ENCODE measurements at places on chromosomes 1 and 21.

GRCh38 chr1:38134294-38134755 is 87.7 kb upstream of the POU3F1 start:
- no peak for DNase-seq

DNA sequence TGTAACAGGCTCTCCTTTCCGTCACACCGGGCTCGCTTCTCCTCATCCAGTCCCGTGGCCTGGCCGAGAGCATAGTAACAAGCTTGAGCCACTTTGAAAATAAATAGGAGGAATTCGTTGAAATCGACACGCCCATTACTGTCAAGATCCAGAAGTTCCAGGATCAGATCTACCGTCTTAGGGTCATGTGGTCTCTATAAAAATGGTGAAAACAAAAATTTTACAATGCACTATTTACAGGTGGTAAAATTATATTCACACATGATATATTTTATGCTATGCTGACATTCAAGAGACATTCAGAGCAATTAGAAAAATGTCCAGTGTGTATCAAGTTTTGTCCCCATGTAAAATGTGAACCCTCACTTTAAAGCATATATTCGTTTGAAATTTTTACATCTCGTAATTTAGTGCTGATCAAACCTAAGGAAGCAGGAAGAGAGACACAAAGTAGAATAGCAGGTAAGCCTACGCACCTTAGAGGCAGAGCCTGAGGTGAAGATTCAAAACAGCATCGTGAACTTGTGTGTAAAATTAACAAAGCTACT is 2.3 kb downstream of the TCHH start:
- DNase-seq: no peak

GRCh38 chr1:40595623-40596022 is 64.2 kb downstream of the ZNF684 start:
- no peak for DNase-seq

GRCh38 chr1:3945222-3945621 is 45.1 kb upstream of the C1orf174 start:
- DNase-seq: no peak

DNA sequence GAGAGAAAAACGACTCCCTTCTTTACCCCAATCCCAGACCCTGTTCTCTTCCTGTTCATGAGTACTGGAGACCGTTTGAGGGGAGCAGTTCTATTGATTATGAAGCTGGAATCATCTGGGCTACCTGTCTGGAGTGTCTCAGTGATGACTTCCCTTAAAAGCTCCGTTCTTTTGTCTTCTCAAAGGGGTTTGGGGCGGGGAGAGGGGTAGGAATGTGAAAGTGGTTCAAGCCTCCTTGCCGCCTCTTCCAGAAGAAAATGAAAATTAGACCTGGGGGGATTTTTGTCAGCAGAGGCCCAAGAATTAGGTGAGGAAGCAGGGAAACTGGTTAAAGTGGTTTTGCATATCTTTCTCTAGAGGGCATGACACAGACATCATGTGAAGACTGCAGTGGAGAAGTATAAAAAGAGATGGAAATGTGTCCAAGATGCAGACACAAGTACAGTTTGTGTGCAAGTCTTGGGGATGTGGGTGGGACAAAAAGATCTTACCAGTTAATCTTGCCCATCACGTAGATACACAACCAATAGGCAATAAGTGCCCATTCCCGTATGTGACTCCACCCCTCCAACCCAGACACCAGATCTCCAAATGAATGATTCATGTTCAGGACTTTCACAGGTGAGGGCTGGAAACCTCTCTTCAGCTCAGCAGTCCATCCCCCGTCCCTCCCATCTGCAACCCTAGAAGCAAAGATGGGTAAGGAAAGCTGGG is 470 bp upstream of the MTMR11 start:
- no peak for DNase-seq

GRCh38 chr21:36465478-36465877 is 14.4 kb downstream of the CLDN14 start:
- no peak for DNase-seq

- DNase-seq: peak; percentile 54
These were observed 432 bp downstream of the AKT3 start for GRCh38 chr1:243849421-243850201.

DNA sequence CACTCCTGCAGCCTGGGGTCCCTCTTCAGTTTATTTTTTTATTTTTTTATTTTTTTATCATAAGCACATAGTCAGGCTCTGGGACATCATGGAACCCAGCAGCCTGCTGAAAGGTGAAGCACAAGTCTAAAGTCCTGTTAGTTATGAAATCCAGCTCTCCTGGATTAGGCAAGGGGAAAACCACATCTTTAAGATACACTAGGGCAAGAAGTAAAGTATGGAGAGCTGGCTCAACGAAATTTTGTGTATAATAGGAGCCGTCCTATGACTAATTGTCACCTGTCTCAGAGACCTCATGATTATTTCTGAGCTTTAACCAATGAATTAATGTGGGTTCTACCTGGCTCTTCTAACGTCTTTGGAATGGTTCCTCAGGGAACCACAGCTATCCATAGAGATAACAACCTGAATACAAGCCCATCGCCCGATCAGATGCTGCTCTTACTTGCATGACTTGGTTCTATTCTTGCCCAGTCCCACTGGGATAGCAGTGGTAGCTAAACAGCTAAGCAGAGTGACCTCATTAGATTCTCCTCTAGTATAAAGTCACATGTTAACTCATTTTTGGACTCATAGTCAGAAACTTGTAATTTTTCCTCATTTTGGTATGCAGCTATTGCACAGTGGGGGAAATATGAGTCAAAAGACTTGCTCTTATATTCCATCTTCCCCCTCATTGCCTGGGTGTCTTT is 122.7 kb downstream of the LMO4 start:
- no peak for DNase-seq

DNA sequence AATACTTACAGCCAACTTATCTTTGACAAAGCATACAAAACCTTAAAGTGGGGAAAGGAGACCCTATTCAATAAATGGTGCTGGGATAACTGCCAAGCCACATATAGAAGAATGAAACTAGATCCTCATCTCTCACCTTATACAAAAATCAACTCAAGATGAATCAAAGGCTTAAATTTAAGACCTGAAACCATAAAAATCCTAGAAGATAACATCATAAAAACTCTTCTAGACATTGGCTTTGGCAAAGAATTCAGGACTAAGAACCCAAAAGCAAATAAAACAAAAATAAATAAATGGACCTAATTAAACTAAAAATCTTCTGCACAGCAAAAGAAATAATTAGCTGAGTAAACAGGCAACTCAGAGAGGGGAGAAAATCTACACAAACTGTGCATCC is 335.6 kb upstream of the PBX1 start:
- no peak for DNase-seq

GRCh38 chr1:184954232-184954995 is 19.9 kb downstream of the NIBAN1 start:
- no peak for DNase-seq

DNA sequence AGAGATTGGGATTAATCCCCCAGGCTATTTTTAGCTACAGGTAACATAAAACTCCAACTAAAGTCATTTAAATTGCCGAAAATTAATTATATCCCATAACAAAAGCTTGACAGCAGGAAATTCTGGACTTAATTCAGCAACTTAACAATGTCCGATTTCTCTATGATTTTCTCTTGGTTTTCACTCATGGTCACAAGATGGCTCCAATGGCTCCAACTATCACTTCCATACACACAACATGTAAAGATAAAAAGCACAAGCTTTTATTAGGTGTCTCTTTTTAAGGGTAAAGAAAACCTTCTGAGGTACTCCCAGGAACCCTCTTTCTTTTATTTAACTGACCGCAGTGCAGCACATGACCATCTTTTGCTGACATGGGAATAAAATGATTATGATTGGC is 363.5 kb upstream of the PTBP2 start:
- no peak for DNase-seq

DNA sequence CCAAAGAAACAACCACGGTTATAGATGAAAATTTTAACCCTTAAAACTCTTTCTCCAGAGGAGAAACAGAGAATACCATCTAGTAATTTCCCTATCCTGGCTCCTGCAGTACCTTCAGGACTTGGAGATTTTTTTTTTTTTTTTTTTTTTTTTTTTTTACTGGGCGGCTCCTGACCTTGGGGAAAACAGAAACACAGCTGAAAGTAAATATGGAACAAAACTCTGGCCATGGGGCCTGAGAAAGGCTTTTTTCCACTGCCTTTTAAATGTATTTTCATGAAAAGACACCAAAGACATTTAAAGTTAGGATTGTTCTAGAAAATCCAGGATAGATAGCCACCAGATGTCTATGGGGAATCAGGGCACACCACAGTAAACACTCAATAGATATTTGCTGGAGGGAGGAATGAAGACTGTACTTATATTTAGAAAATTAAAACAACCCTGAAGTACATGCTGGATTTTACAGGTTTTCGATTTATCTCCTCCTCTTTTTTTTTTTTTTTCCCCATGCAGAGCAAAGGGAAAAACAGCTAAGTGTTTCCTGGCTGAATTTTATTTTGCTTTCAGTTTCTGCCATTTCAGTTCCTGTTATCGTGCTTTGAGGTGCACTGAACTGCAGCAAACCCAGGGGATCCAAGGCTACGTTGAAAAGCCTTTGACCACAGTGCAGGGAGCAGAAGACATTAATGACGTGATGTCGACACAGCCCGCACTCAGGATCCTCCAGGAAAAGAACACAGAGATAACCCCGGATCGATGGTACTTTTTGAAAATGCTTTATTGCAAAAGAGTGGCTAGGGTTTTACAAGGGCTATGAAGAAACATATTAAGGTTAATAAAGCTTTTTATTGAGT is 35.7 kb upstream of the CNN3 start:
- DNase-seq: no peak

GRCh38 chr1:62436039-62436465 is 797 bp upstream of the USP1 start:
- peak; percentile 93 for DNase-seq

- DNase-seq: no peak
These were observed 103.6 kb downstream of the RHOU start for GRCh38 chr1:228838717-228839500.

- no peak for DNase-seq
These were observed 25.7 kb upstream of the PDE9A start for GRCh38 chr21:42627527-42628289.

GRCh38 chr1:112247961-112248360 is 148.1 kb upstream of the CTTNBP2NL start:
- DNase-seq: no peak

GRCh38 chr21:45887120-45887611 is 94.4 kb upstream of the COL6A1 start:
- DNase-seq: no peak

GRCh38 chr1:44437107-44437716 is 32.2 kb downstream of the RNF220 start:
- no peak for DNase-seq

GRCh38 chr1:172530000-172530399 is 3.0 kb upstream of the SUCO start:
- DNase-seq: no peak

- DNase-seq: no peak
These were observed 1.5 kb downstream of the MED8 start for GRCh38 chr1:43387976-43388599.

GRCh38 chr1:104132382-104132973 is 382.8 kb downstream of the AMY1C start:
- no peak for DNase-seq

GRCh38 chr1:241596633-241597032 is 43.5 kb downstream of the CHML start:
- DNase-seq: no peak
